ENCODE measurements at places on chromosomes 6 and 20.
A peak's percentile ranks its signal among the peaks of the same experiment; 100 is the strongest.

DNA sequence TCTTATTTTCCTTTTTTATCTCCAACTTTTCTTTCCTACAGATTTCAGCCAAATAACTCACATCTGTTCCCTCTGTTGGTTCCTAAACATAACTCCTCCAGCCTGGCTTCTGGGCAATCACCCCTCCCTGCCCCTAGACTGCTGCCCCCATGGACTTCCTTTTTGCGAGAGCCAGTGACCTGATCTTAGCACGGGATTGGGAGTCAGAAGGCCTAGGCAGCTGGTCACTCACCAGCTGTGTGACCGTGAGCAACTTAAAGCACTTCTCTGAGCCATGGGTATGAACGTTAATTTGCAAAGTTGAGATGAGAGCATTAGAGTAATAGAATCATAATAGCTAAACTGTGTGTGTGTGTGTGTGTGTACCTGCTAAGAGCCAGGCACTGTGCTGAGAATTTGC lies 4.5 kb upstream of the MMP9 start:
- no peak for DNase-seq

DNA sequence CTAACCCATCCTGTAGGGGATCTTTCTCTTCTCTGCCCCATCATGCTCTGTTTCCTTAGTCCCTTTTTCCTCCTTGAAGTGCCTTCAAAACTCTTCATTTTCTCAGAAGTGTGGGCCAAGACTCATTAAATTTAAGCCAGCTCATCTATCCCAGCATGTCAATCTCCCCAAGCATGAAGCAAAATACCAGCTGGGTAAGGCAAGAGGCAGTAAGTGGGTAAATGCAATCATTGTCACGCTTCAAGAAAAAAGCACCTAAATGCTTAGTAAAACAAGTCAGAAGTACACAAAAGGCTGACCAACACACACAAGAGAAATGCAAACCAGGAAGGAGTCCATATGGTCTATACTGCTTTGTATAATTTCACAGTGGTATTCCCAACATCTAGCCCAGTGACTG lies 61.5 kb downstream of the COL12A1 start:
- no peak for DNase-seq

DNA sequence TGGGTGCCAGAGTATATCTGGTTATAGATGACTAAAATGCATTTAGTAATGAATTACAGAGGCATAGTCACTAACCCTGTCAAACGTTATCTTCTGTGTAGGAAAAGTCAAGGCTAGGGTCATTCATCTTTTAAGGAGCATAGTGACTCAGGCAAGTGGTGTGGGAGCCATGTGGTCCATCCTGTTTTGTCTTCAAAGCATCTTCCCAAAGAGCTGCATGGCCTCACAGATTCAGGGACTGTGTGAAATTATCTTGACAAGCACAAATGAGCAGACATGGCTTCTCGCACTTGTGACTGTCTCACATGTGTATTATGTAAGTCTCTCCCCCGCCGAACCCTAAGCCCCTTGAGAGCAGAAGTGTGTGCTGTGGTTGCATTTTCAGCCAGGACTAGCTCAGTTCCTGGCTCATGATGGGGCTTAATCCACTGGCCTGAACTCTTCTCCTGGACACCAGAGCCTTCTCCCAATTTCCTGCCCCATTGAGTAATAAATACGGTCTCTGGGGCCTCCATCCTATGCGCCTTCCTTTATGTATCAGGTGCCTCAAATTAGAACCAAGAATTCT lies 769.1 kb downstream of the QKI start:
- no peak for DNase-seq

DNA sequence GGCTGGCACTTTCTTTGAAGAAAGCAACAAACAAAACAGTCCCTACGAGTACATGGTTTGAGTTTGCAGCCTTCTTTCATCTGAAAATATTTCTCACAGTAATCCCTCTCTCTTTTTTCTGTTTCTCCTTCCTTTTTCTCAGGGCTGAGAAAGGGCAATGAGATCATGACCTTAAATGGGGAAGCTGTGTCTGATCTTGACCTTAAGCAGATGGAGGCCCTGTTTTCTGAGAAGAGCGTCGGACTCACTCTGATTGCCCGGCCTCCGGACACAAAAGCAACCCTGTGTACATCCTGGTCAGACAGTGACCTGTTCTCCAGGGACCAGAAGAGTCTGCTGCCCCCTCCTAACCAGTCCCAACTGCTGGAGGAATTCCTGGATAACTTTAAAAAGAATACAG lies 80.7 kb upstream of the CLDN20 start:
- no peak for DNase-seq

DNA sequence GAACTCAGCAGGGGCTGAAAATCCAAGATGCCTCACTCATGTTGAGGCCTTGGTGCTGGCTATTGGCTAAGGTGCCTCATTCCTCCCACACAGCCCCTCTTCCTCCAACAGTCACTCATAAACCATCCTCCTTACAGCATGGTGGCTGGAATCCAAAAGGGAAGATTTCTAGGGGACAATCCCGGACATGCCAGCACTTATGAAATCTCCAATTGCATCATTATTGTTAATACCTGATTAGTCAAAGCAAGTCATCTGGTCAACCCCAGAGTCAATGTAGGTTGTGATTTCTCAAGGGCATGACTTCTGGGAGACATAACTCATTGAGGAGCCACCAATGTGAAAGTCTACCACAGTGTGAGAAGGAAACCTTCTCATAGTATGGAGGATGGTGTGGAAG lies 506.6 kb upstream of the NOX3 start:
- DNase-seq: no peak

DNA sequence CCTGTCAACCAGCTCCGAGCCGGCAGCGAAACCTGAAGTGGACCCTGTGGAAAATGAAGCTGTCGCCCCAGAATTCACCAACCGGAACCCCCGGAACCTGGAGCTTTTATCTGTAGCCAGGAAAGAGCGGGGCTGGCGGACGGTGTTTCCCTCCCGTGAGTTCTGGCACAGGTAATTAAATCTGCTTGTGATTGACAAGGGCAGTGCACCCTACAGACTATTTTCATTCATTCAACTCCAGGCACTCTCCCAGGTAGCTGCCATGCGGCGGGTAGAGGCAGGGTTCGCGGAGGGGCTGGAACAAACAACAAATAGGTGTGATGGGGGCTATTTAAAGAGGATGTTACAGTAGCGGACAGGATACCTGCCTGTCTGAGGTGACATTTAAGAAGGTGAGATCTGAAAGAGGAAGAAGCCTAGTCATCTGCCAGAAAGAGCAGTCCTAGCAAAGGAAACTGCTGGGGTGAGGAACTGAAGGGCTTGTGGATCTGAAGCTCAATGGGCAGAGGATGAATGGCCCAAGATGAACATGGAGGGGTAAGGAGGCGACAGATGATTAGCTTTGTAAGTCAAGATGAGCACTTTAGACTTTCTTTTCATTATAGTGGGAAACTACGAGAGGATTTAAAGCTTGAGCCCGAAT lies 810 bp downstream of the MRPL18 start:
- peak; percentile 28 for DNase-seq

GRCh38 chr6:40000964-40001515 lies 66.8 kb upstream of the MOCS1 start:
- no peak for DNase-seq

GRCh38 chr6:12627053-12627452 lies 89.5 kb upstream of the PHACTR1 start:
- no peak for DNase-seq

DNA sequence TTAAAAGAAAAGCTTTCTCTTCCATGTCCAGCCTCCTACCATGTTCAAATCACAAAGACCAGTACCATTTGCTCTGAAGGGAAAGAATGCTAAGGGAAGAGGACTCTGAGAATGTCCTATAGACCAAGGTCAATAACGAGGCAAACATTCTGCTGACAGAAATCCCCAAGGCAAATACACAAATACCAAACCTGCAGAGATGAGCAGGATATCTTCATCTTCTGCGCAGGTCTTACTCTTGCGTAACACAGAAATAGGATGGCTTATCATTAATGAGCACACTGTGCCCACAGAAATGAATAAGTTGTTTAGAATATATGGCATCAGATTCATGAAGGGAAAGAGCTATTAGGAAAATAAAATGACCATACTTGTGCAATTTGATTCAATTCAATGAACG lies 137.3 kb downstream of the BTBD9 start:
- DNase-seq: no peak

GRCh38 chr20:17939622-17940223 lies 28.9 kb downstream of the SNX5 start:
- DNase-seq: no peak

GRCh38 chr20:53664121-53664520 lies 70.5 kb upstream of the ZNF217 start:
- no peak for DNase-seq

GRCh38 chr20:56245761-56246160 lies 2.8 kb upstream of the MC3R start:
- peak; percentile 13 for DNase-seq

Measured in Kasumi-1 (cell line).